ENCODE measurements at places on chromosomes 5 and 9.

DNA sequence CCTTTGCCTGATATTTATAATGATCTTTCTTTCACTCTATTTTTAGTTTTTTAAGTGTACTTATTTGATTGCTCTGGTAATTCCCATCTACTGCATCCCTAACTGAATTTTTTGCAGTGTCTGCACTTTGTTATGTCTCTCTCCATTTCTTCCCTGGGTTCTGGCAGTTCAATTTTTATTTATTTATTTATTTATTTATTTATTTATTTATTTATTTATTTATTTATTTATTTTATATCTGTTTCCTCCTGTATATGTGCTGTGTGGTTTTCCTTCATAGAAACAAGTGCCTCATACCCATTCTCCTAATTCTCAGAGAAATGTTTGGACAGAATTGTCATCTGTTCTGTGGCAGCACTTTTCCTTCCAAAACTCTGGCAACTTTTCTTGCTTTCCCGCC is 2370.8 kb upstream of the WWC1 start:
- no peak for DNase-seq

DNA sequence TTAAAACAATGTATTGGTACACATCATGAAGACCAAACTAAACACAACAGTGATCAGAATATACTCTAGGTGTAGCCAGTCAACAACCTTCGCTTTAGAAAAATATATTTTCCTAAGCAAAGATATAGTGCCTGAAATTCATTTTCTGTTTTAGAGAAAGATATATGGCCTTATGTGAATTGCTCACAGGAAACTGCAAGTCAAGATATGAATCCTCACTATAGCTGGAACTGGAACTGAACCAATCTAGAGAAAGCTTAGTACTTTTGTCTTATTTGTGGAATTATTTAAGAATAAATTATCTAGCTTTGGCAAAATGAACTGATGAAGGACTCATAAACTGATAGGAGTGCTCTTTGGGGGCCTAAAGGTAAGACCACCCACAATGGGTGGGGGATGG is 27.3 kb downstream of the GZMK start:
- DNase-seq, result no peak

GRCh38 chr9:115712981-115713380 is 440.6 kb upstream of the PAPPA start:
- DNase-seq, result no peak

DNA sequence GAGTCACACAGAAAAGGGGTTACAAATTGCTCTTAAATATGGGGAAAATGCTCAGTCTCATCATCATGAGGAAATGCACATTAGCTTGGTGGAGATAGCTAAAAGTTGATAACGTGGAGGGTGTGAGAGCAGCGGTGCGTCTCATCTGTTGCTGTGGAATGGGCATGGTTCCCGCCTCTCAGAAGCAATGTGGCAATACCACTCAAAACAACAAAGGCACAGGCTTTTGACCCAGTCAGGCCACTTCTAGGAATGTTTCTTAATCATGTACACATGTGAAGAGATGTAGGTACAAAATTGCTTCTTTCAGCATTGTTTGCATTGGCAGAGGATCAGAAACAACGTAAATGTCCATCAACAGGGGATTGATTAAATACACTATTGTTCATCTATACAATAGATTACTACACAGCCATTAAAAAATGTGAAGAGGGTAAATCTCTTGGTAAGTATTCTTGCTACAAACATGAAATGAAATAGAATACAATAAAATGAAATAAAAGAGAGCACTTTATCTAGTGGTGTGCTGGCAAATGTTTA is 212.6 kb upstream of the MSX2 start:
- no peak for DNase-seq

GRCh38 chr9:87573841-87574342 is 76.2 kb downstream of the DAPK1 start:
- DNase-seq, result no peak

All from stimulated activated CD8-positive, alpha-beta memory T cell treated with anti-CD3 and anti-CD28 coated beads, Interleukin-12 subunit alpha, Interleukin-12 subunit beta, amount 100 ng/mL, for 1 hour (primary cell).